HCT116 (cell line): ENCODE measurements at places on chromosomes 13 and 19. TPM values are rescaled to one million over a fixed set of nuclear protein-coding genes. Genes with fewer than 3 reads are reported as not detected.

CYP4F22 gene
- 4.9 TPM for total RNA-seq

GRCh38 chr19:44608391-44608821 is 5.0 kb upstream of the IGSF23 start:
- no peak for DNase-seq
- H3K36me3 ChIP-seq: no peaks in the 10 kb centered on the region
- H3K4me3 ChIP-seq: no peak overlapping the region
- no peaks in the 10 kb centered on the region for H3K4me1 ChIP-seq
- no peaks in the 10 kb centered on the region for H3K27me3 ChIP-seq

- peaks cover 28% of the 10 kb centered on the region for H3K4me1 ChIP-seq
- peaks cover under 1% of the 10 kb centered on the region; the same call in 1 of the 2 replicates for H3K36me3 ChIP-seq
- no peak for DNase-seq
- H3K4me3 ChIP-seq: peak overlapping the region; percentile 94
These were observed 621 bp downstream of the FBL start for GRCh38 chr19:39845584-39845932.

GRCh38 chr13:51342706-51343105 is 3.2 kb downstream of the SERPINE3 start:
- H3K4me3 ChIP-seq: no peak overlapping the region
- no peaks in the 10 kb centered on the region for H3K36me3 ChIP-seq
- no peaks in the 10 kb centered on the region for H3K27me3 ChIP-seq
- no peak overlapping the region for H3K27ac ChIP-seq
- no peak for DNase-seq

NEK5 gene
- total RNA-seq: 1.5 TPM

DNA sequence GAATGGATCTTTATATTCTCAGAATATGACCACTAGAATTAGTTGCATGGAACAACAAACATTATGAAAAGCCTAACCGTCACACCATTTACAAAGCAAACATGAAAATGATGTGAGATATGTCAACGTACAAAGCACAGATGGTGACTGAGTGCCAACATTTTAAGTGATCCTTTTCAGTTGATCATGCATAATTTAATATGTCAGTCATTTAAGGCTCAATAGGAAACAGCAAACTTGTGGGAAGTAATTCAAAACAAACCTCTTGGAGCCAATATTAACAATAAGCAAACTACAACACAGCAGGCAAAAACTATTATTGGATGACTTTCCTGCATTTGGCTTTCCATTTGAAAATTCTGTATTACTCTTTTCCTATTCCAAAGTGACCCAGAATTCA is 277.6 kb downstream of the SLITRK6 start:
- no peak overlapping the region for H3K4me3 ChIP-seq
- H3K4me1 ChIP-seq: no peaks in the 10 kb centered on the region
- no peaks in the 10 kb centered on the region for H3K27me3 ChIP-seq

KATNAL1 gene
- total RNA-seq: 17.3 TPM
